ENCODE measurements at places on chromosomes 7 and 10. TPM values are rescaled to one million over a fixed set of nuclear protein-coding genes. Genes with fewer than 3 reads are reported as not detected.

Gene TECPR1
- 89.8 TPM for total RNA-seq

Gene RPEL1
- not detected for total RNA-seq

Gene SHOC2
- 19.3 TPM for total RNA-seq

Gene ELAPOR2
- total RNA-seq = 39.5 TPM

Gene UBE2D1
- total RNA-seq = 11.4 TPM

Gene AEBP1
- total RNA-seq = 9.2 TPM
